Esophagus squamous epithelium (tissue), 5 donors: ENCODE measurements at places on chromosomes 1 and 21. TPM values are rescaled to one million over a fixed set of nuclear protein-coding genes. Genes with fewer than 3 reads are reported as not detected.

Gene FCER1G
- total RNA-seq = 6.7 TPM

Gene SELENBP1
- total RNA-seq = 6.3 TPM

Gene CAMSAP2
- total RNA-seq = 27.5 TPM

Gene PAX7
- total RNA-seq = not detected

Gene GOLT1A
- total RNA-seq = not detected

Gene CD84
- 9.0 TPM for total RNA-seq

Gene AMY2A
- total RNA-seq = not detected

Gene LRRN2
- total RNA-seq = 1.3 TPM
